ENCODE measurements at places on chromosomes 4 and X.

DNA sequence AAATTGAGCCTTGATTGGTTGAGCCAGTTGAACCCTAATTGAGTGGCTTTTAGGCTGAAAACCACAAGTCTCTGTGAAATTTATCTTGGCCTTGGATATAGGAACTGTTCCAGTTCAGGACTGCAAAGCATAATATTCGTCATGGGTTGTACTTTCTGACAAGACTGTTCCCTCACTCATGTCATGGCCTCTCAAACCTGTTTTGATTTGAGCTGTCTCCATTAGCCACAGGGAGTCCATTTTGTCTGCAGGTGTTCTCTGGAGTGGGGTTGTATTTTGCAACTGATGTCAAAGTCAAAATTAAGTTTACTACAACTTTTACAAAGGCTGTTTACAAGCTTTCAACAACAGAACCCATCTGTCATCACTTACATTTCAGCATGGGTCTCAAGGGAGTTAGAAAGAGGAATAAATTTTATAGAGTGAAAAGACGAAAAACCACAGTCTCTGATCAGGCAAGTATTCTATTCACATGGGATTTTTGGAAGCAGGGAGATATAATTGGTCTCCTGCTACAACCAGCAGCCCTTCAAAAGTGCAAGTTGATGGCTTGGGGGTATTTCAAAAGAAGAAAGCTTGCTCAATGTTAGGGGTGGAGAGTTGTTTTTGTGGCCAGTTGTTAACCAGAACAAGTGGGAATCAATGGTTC, 1716.3 kb downstream of the C4orf33 start:
- no peak for DNase-seq

- peak; percentile 71 for DNase-seq
Observed at GRCh38 chr4:121252224-121252806, 88.2 kb upstream of the TNIP3 start.

DNA sequence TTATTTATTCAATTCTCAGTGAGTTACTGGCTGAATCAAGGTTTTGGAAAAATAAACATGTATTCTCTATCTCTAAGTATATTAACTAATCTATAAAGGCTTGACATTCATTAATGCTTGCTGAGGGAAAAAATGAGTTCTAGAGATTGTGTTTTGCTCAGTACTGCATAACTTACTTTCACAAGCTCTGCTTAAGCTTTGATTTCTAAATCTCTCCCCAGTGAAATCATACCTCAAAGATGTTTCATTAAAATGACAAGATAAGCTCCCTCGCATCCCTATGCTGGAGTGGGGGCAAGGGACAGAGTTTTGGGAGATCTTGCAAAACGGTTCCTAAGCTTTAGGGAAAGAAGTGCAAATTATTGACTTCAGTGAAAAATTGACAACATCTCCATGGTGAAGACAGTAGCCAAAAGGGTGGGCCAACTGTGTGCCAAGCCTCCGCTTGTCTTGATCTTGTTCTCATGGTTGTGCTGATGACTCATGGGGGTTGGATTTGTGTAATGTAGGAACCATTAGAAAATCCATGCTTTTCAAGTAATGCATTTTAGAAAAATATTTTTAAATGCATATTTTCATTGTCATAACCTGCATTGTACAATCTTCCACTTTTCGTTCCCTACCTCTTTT, 521.4 kb downstream of the RPA4 start:
- DNase-seq = no peak

DNA sequence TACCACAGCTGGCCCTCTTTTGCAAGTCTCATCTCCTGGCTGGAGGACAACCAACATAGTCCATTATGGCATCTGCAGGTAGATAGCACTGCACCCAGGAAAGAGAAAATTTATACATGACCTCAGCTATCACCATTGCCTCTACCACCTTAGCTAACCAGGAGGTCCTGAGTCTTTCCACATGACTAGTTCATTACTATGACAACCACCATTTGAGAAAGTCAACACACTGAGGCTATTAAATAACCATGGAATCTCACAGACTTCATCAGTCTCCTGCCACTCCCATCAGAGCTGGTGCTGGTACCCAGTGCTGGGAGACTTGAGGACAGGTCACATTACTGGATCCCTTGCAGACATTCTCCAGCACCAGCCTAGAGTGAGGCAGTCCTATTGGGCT, 285.9 kb downstream of the GBA3 start:
- no peak for DNase-seq

DNA sequence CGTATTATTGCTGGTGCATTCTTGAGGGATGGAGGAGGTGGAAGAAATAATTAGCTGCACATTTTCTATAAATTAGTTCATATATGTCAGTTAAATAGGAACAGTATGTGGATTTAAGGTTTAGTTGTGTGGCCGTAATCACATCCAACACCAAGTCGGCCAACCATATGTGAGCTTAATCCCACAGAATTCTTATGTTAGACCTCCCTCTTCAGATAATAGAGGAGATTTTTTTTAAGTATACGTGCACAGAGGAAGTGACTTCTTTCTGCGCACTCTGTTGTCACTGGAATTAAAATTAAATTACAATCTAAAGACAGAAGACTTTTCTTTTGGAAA, 2.1 kb downstream of the SEPTIN11 start:
- DNase-seq = peak; percentile 55

DNA sequence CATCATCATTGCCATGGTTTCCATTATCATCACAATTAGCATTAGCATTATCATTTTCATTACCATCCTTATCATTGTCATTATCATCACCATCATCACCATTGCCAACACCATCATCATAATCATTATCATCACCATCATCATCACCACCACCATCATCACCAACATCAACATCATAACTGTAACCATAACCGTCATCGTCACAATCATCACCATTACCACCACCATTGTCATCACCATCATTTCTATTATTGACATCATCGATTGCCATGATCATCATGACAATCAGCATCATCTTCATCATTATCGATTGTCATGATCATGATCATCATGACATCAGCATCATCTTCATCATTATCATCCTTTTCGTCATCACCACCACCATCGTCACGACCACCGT, 88.9 kb upstream of the MSX1 start:
- DNase-seq = no peak

DNA sequence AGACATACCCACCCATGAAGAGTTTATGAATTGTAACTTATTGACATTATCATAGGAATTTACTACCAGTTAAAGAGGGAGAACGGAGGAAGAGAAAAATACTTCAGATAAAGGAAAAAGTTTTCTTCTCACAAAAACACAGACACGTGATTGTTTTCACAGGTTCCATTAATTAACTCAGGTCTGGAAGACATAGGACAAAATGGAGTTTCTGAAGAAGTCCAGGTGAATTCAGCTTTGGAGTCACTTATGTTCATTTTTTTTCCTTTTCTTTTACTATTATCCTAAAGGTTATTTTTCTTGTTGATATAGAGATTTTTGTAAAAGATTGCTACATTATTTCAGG, 20.5 kb downstream of the NIPAL1 start:
- DNase-seq = no peak

DNA sequence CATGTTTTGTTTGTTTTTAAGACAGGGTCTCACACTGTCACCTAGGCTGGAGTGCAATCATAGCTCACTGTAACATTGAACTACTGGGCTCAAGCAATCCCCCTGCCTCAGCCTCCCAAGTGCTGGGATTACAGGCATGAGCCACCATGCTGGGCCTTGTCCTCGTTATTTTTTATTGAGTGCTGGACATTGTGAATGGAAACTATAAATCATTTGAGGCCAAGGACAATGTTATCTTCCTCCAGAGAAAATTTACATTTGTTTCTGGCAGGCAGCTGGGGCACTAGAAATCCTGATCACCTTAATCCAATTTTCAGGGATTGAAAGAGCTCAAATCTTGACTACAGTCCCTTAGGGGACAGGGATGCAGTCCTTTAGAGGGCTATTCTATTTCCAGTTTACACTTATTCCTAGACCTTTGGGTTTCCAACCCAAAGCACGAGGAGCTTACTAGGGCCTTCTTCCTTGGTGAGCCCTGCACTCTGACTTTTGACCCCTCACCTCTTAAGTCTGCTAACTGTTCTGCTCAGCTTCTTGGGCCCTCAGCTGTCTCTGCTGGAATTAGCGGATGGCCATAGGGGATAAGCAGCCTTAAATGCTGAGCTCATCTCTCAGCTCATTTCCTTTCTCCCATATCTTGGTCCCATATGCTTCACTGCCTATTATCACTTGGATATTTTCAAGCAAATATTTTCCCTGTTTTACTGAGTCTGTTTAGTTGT, 23.0 kb upstream of the PDZD4 start:
- DNase-seq = no peak

- DNase-seq = no peak
Observed at GRCh38 chr4:9867751-9868425, 86.5 kb downstream of the DRD5 start.

GRCh38 chr4:15888515-15888914, 50.0 kb downstream of the FGFBP1 start:
- DNase-seq = no peak

DNA sequence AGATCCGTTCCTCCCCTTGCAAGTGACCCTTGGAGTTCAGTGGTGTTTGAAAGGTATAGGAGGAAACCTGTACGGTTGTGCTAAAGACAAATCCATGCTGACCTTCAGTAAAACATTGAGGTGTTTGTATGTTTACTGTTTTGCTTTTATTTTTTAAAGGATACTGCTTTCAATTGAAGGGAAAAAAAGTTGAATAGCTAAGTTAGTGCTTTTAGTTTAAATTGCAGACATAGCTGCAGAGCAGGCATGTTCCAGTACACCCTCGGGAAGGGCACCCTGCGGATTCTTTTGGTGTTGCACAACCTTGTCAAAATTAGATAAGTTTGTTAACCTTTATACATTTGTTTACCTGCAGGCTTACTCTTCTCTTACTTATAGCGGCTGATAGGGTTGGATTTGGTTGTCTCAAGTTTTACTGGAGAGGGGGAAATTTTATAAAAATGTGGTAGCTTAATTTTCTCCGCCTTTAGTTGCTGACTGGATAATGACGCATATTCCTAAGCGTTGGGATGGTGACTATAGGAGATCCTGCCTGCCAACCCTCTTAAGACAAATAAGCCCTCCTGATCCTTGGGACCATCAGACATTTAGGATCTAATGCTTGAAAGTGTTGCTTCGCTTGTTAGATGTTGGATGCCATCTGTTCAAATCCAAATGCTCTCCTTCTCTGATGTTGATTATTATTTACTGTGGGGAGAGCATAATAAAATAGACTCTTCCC, 2.0 kb downstream of the RAPGEF2 start:
- DNase-seq = peak; percentile 89

- DNase-seq = no peak
Observed at GRCh38 chr4:121098266-121098665, 25.9 kb upstream of the NDNF start.

DNA sequence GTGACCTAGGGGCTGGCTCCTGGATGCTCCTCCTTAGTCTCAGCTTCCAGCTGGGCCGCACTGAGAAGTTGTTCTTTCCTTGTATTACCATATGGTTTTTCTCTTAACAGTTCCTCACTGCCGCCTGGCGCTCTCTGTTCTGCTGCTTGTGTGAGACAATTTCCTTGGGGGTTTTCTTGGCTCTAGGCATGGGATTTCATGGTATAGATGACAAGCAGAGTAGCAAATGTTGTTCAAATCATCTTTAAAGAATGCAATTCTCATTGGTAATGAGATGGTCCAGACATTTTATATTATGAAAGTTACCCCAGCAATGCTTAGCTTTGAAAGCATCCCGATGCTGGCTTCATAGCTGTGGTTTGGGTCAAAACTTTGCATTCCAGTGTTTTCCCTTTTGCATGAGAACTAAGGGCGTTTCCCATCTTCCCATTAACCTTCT, 37.6 kb downstream of the SEPTIN11 start:
- DNase-seq = no peak

- no peak for DNase-seq
Observed at GRCh38 chrX:156003486-156004185, 6.1 kb downstream of the IL9R start.

- peak; percentile 19 for DNase-seq
Observed at GRCh38 chr4:72118017-72118416, 86.2 kb downstream of the NPFFR2 start.

- peak; percentile 47 for DNase-seq
Observed at GRCh38 chrX:36609616-36610585, 398.3 kb upstream of the FAM47C start.

DNA sequence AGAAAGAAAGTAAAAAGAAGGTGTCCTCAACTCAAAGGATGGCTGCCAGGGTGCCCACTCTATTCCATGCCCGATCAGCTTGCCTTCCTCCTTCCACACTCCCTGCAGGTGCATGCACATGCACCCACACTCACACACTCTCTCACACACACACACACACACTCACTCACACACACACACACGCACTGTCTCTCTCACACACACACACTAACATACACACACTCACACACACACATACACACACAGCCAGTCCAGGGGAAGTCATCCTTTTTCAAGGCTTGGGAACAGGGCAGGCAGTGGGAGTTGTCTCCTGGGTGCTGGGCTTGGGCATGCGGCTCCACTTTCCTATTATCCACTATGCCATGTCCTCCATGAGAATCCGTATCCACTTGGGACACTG, 50.4 kb downstream of the CRMP1 start:
- DNase-seq = no peak

- peak; percentile 81 for DNase-seq
Observed at GRCh38 chr4:123232439-123232838, 164.2 kb upstream of the SPRY1 start.

GRCh38 chr4:16626945-16627344, 271.5 kb downstream of the LDB2 start:
- DNase-seq = peak; percentile 8

DNA sequence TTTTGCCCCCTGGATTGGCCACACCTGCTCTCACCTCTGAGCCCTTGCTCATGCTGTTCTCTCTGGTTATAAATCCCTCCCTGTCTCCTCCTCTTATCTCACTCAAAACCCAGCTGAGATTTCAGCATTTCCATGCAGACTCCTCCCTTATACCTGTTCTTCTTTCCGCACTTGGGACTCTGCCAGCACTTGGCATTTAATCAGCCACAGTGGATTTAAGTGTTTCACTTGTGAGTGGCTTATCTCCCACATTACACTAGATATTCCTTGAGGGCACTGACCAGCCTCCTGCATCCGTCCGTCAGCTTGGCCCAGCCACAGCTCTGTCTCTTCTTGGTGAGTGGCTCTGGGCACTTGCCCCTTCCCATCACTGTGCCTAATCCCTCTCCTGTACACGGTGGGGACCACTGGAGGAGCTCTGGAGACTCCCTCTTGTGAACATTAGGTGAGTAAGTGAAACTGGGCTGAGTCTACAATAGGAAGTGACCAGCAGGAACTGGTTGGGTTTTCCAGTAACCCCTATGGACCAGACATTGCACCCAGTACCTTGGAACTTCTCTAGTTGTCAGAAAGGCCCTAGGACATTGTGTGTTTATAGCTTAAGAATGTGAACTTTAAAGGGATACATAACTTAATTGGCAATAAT, 19.9 kb downstream of the FGFBP1 start:
- no peak for DNase-seq

DNA sequence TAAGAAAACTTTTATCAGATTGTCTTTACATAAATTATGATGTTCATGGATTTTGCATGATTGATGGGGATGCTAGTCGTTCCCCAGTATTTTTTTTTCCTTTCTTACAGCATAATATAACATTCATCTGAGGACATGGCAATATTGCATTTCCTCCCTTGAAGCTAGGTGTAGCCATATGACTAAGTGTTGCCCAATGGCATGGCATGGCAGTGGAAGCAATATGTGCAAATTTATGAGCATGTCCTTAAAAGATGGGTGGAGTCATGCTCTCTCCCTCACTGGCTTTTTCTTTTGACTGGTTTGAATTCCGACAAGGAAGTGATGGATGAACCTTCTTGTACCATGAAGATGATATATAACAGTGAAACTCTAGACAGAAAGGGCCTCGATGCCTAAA, 96.3 kb downstream of the BANK1 start:
- DNase-seq = no peak
